Ovary (tissue), 10 donors: ENCODE measurements at places on chromosomes 3 and 15. TPM values are rescaled to one million over a fixed set of nuclear protein-coding genes. Genes with fewer than 3 reads are reported as not detected.

The IQCF5 gene
- total RNA-seq = not detected

The FOXL2NB gene
- total RNA-seq = 100 TPM

The NR2E3 gene
- 0.20 TPM for total RNA-seq

The SNX22 gene
- total RNA-seq = 0.37 TPM

The CNTN3 gene
- 0.68 TPM for total RNA-seq

The ZNF80 gene
- total RNA-seq = not detected

The PRSS50 gene
- 0.12 TPM for total RNA-seq

The GABRB3 gene
- total RNA-seq = 6.7 TPM

The INSYN1 gene
- total RNA-seq = 43.7 TPM

The SLC24A5 gene
- not detected for total RNA-seq

The NPAP1 gene
- 0.33 TPM for total RNA-seq

GRCh38 chr3:182735672-182736071 is 57.6 kb upstream of the ATP11B start:
- H3K4me3 ChIP-seq = no peak overlapping the region
- H3K36me3 ChIP-seq = no peaks in the 10 kb centered on the region
- no peak overlapping the region for H3K27ac ChIP-seq
- no peak for DNase-seq

- H3K27ac ChIP-seq = no peak overlapping the region
- no peaks in the 10 kb centered on the region for H3K27me3 ChIP-seq
- H3K4me3 ChIP-seq = no peak overlapping the region
- no peak for DNase-seq
- H3K36me3 ChIP-seq = no peaks in the 10 kb centered on the region
Observed at GRCh38 chr3:20319551-20319950, 133.5 kb upstream of the SGO1 start.

- no peak for DNase-seq
- no peaks in the 10 kb centered on the region for H3K27me3 ChIP-seq
- no peak overlapping the region for H3K27ac ChIP-seq
- H3K4me3 ChIP-seq = no peak overlapping the region
Observed at GRCh38 chr3:170611751-170612150, 25.9 kb upstream of the SLC7A14 start.

GRCh38 chr3:188149587-188149986 is 4.4 kb upstream of the LPP start:
- DNase-seq = no peak
- no peak overlapping the region for H3K4me3 ChIP-seq
- no peak overlapping the region for H3K27ac ChIP-seq
- no peaks in the 10 kb centered on the region for H3K4me1 ChIP-seq
- no peaks in the 10 kb centered on the region for H3K27me3 ChIP-seq

GRCh38 chr3:140360332-140360731 is 317.5 kb upstream of the TRIM42 start:
- H3K27ac ChIP-seq = no peak overlapping the region
- H3K36me3 ChIP-seq = no peaks in the 10 kb centered on the region
- no peaks in the 10 kb centered on the region for H3K27me3 ChIP-seq
- no peak for DNase-seq

DNA sequence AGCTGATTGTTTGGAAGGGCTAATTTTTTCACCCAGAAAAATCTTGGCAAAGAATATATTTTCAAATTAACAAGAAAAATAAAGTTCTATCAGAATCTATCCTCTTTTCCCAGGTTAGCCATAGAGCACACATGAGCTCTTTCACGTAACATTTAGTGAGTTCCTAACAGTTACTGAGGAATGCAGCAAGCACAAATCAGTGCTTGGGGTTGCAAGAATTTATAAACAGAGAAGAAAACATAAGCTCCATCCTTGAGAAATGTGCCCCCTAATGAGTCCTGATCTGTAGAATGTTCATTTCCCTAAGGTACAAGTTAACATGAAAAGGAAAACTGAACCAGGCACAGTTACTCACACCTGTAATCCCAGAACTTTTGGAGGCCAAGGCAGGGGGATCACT is 13.9 kb downstream of the EOGT start:
- H3K36me3 ChIP-seq = no peaks in the 10 kb centered on the region
- no peaks in the 10 kb centered on the region for H3K27me3 ChIP-seq
- no peak overlapping the region for H3K27ac ChIP-seq
- no peak overlapping the region for H3K4me3 ChIP-seq
- DNase-seq = no peak
- peaks cover 2% of the 10 kb centered on the region for H3K4me1 ChIP-seq

- no peak overlapping the region for H3K27ac ChIP-seq
- no peaks in the 10 kb centered on the region for H3K27me3 ChIP-seq
- H3K4me1 ChIP-seq = no peaks in the 10 kb centered on the region
- no peaks in the 10 kb centered on the region for H3K36me3 ChIP-seq
- no peak overlapping the region for H3K4me3 ChIP-seq
Observed at GRCh38 chr3:152084441-152085158, 184.1 kb upstream of the MBNL1 start.

DNA sequence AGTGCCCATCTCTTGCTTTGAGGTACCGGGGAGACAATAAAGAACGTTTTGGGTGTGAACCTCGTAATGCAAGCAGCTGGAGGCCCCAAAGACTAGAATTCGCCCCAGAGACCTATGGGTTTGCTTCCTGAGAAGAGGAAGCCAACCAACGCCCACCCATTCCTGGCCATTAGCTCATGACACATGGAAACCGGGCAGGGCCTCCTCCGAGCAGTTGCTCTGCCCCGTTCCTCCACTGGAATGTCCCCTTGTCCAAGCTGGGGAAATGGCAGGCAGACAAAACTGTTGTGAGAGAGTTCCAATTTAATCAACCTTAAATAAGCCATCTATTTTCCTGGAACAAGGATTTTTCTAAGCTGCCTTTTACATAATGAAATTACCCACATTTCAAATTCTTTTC is 250.9 kb upstream of the IGF1R start:
- H3K4me3 ChIP-seq = no peak overlapping the region
- H3K4me1 ChIP-seq = no peaks in the 10 kb centered on the region
- no peaks in the 10 kb centered on the region for H3K36me3 ChIP-seq
- no peak for DNase-seq

- H3K27ac ChIP-seq = no peak overlapping the region
- DNase-seq = no peak
- H3K36me3 ChIP-seq = no peaks in the 10 kb centered on the region
- no peaks in the 10 kb centered on the region for H3K27me3 ChIP-seq
Observed at GRCh38 chr3:39281533-39281932, 1.7 kb upstream of the CX3CR1 start.

- DNase-seq = peak; percentile 36
- H3K4me3 ChIP-seq = no peak overlapping the region
- H3K27ac ChIP-seq = no peak overlapping the region
- no peaks in the 10 kb centered on the region for H3K27me3 ChIP-seq
- peaks cover 5% of the 10 kb centered on the region for H3K4me1 ChIP-seq
- H3K36me3 ChIP-seq = no peaks in the 10 kb centered on the region
Observed at GRCh38 chr3:22886439-22887068, 316.6 kb upstream of the UBE2E2 start.

DNA sequence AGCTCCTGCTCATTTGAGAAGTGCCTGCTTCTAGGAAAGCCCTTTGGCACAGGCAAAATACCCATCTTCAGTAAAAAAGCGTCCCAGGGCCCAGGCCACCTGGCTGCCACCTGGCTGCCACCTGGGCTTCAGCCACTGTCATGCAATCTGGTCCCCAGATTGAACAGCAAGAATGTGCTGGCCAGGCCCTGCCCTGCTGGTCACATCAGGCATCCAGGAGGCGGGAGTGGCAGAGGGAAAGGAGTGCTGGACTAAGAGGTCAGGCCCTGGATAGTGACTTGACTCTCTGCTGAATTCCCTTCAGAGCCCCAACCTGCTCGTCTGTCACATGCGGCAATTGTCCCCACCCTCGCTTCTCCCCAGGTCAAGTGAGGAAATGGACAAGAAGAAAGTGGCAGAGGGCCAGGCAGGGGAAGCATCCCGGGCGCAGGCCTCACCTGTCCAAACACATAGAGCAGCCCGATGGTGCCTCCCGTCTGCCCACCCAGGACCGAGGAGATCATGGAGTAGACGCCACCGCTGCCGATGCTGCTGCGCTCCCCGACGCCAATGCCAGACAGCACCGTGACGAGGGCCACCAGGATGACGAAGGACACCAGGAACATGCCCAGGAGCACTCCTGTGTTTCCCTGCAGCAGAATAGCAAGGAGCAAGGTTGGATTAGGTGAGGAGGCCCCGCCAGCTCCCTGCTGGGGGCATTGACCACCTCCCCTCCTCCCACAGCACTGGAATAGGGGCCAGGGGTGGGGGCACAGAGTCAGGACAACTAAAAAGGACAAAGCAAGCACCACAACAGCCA is 25.5 kb downstream of the SLC12A8 start:
- H3K27ac ChIP-seq = no peak overlapping the region
- peaks cover 1% of the 10 kb centered on the region for H3K4me1 ChIP-seq
- DNase-seq = no peak
- H3K27me3 ChIP-seq = no peaks in the 10 kb centered on the region

- H3K4me3 ChIP-seq = no peak overlapping the region
- no peaks in the 10 kb centered on the region for H3K36me3 ChIP-seq
- no peaks in the 10 kb centered on the region for H3K27me3 ChIP-seq
- H3K4me1 ChIP-seq = no peaks in the 10 kb centered on the region
Observed at GRCh38 chr15:70625438-70625837, 137.9 kb downstream of the UACA start.

DNA sequence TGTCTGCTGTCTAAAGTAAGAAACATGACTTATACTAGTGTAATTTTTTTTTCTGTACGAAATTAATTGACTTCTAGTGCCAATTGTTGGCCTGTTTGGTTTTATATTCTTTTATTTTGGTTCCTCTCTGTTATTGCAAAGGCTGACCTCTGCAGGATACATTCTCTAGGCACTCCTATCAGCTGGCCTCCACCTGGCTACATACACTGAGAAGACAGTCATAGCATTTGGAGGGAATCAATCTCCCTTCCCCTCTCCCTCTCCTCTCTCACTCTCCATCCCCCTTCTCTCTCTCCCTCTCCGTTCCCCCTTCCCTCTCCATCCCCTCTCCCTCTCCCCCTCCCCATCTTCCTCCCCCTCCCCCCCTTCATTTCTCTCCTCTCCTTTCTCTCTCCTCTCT is 116.7 kb downstream of the MCTP2 start:
- peaks cover 2% of the 10 kb centered on the region for H3K4me1 ChIP-seq
- no peak for DNase-seq
- H3K4me3 ChIP-seq = no peak overlapping the region
- no peak overlapping the region for H3K27ac ChIP-seq
- H3K27me3 ChIP-seq = no peaks in the 10 kb centered on the region

DNA sequence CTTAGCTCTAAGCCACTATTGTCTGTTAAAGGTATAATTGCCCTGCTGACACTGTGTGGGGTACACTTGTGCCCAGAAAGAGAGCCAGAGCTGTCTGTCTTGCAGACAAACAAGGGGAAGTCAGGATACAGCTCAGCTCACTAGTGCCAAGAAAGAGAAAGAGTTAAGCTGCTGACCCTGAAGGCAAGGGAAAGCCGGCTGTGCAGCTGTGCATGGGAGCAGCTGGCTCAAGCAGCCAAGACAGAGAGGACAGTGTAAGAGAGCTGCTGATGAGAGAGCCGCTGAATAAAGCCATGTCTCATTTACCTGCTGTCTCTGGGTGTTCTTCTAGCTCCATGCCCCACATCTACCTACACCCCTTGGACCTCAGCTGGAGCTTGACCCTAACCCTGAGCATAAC is 428.1 kb upstream of the NAALADL2 start:
- no peaks in the 10 kb centered on the region for H3K36me3 ChIP-seq
- no peak overlapping the region for H3K27ac ChIP-seq
- no peak overlapping the region for H3K4me3 ChIP-seq
- no peak for DNase-seq
- no peaks in the 10 kb centered on the region for H3K4me1 ChIP-seq
- H3K27me3 ChIP-seq = no peaks in the 10 kb centered on the region

- H3K36me3 ChIP-seq = no peaks in the 10 kb centered on the region
- H3K27ac ChIP-seq = no peak overlapping the region
- no peak overlapping the region for H3K4me3 ChIP-seq
- no peaks in the 10 kb centered on the region for H3K27me3 ChIP-seq
Observed at GRCh38 chr15:70439304-70439877, 324.0 kb downstream of the UACA start.

GRCh38 chr15:50979041-50979440 is 70.6 kb downstream of the AP4E1 start:
- no peaks in the 10 kb centered on the region for H3K36me3 ChIP-seq
- no peaks in the 10 kb centered on the region for H3K4me1 ChIP-seq
- H3K27ac ChIP-seq = no peak overlapping the region
- no peaks in the 10 kb centered on the region for H3K27me3 ChIP-seq
- H3K4me3 ChIP-seq = no peak overlapping the region

- no peak overlapping the region for H3K4me3 ChIP-seq
- DNase-seq = no peak
- H3K4me1 ChIP-seq = peaks cover 22% of the 10 kb centered on the region
Observed at GRCh38 chr3:11288021-11288491, 15.9 kb downstream of the ATG7 start.

- no peaks in the 10 kb centered on the region for H3K36me3 ChIP-seq
- H3K4me3 ChIP-seq = no peak overlapping the region
- no peaks in the 10 kb centered on the region for H3K27me3 ChIP-seq
- H3K4me1 ChIP-seq = no peaks in the 10 kb centered on the region
- DNase-seq = no peak
Observed at GRCh38 chr3:98560911-98561310, 29.1 kb downstream of the GPR15 start.

- no peak overlapping the region for H3K27ac ChIP-seq
- no peaks in the 10 kb centered on the region for H3K27me3 ChIP-seq
- H3K36me3 ChIP-seq = no peaks in the 10 kb centered on the region
- H3K4me3 ChIP-seq = no peak overlapping the region
Observed at GRCh38 chr3:71857956-71858355, 73.0 kb upstream of the PROK2 start.

- H3K4me1 ChIP-seq = peaks cover 3% of the 10 kb centered on the region
- H3K36me3 ChIP-seq = no peaks in the 10 kb centered on the region
- no peak for DNase-seq
- H3K4me3 ChIP-seq = no peak overlapping the region
- no peak overlapping the region for H3K27ac ChIP-seq
Observed at GRCh38 chr15:67862750-67863441, 23.1 kb upstream of the RNU6-1 start.

- H3K27me3 ChIP-seq = no peaks in the 10 kb centered on the region
- H3K4me3 ChIP-seq = no peak overlapping the region
- H3K27ac ChIP-seq = no peak overlapping the region
- no peak for DNase-seq
- H3K4me1 ChIP-seq = no peaks in the 10 kb centered on the region
Observed at GRCh38 chr3:181912384-181912783, 200.7 kb downstream of the SOX2 start.

DNA sequence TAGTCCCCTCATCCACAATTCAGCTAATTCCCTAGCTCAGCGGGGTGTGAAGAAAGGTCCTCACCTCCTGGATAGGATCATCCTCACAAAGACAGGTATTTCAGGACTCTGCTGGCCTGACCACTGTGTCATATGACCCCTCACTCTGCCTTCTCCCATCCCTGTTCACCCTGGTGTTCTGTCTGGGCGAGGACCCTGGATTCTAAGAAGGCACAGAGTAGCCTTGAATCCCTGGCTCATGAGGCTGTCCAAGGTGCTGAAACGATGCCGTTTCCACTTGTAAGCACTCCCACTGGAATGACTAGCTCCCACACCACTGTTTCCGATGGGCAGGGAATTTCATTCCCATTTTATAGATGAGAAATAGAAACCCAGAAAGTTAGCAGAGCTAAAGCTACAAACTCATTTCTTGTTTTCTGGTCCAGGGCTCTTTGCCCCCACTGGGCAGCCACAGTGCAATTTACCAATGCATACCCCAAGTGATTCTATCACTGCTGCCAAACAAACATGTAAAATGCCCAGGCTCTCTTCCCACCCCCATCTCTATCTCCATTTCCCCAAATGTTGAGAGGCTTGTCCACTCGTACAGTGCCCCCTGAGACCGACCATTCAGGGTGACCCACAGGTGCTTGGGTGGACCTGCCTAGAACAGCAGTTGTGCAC is 83.2 kb downstream of the RAB11A start:
- H3K4me1 ChIP-seq = no peaks in the 10 kb centered on the region
- no peak overlapping the region for H3K4me3 ChIP-seq
- H3K27ac ChIP-seq = no peak overlapping the region
- no peaks in the 10 kb centered on the region for H3K36me3 ChIP-seq
